ENCODE measurements at places on chromosomes 11 and 22. TPM values are rescaled to one million over a fixed set of nuclear protein-coding genes. Genes with fewer than 3 reads are reported as not detected.

- H3K27ac ChIP-seq, result no peak overlapping the region
- no peak overlapping the region for H3K4me3 ChIP-seq
- peaks cover 33% of the 10 kb centered on the region for H3K36me3 ChIP-seq
- no peaks in the 10 kb centered on the region for H3K27me3 ChIP-seq
These were observed 59.5 kb downstream of the USP35 start for GRCh38 chr11:78248191-78248590.

DNA sequence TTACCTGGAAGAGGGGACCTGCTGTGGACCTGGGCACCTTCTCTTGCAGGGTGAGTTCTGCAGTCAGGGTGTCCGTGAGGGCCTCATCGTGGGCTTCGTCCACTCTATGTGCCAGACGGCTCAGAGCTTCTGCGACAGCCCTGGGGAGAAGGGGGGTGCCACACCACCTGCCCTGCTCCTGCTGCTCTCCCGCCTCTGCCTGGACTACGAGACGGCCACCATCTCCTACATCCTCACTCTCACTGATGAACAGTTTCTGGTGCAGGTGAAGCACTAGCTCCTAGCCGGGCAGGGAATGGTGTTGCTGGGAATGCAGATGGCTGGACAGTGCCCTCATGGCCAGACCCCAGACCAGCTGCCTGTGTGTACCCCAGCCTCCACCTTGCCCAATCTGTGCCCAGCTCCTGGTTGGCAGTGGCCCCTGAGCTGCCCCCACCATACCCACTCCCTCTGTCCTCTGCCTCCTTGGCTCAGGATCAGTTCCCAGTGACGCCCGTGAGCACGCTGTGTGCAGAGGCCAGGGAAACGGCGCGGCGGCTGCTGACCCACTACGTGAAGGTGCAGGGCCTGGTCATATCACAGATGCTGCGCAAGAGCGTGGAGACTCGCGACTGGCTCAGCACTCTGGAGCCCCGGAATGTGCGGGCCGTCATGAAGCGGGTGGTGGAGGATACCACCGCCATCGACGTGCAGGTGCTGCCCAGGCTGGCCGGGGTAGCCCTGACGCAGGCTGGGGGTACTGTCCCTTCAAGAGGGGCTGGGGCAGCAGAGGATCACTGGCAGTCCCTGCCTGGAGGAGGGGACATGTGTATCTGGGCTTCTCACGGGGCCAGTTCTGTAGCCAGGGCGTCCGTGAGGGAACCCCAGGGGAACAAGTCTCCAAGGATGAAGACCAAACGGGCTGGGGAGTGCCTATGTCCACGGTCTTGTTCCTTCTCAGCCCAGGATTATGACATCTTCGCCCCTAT, 2.2 kb upstream of the TM7SF2 start:
- H3K36me3 ChIP-seq, result peaks cover 10% of the 10 kb centered on the region
- no peak for DNase-seq
- no peak overlapping the region for H3K27ac ChIP-seq

Gene CST6
- total RNA-seq, result 2.0 TPM

GRCh38 chr11:126403658-126404057, 48.2 kb downstream of the ST3GAL4 start:
- H3K4me3 ChIP-seq, result no peak overlapping the region
- no peaks in the 10 kb centered on the region for H3K27me3 ChIP-seq
- no peak overlapping the region for H3K27ac ChIP-seq
- H3K36me3 ChIP-seq, result no peaks in the 10 kb centered on the region

Gene CASP1
- total RNA-seq, result 21.1 TPM

GRCh38 chr11:73324665-73325035, 16.6 kb downstream of the ARHGEF17 start:
- no peak for DNase-seq
- no peaks in the 10 kb centered on the region for H3K36me3 ChIP-seq

GRCh38 chr11:84543367-84544159, 1083.6 kb downstream of the DLG2 start:
- no peaks in the 10 kb centered on the region for H3K27me3 ChIP-seq
- no peaks in the 10 kb centered on the region for H3K4me1 ChIP-seq
- DNase-seq, result no peak
- H3K36me3 ChIP-seq, result no peaks in the 10 kb centered on the region

DNA sequence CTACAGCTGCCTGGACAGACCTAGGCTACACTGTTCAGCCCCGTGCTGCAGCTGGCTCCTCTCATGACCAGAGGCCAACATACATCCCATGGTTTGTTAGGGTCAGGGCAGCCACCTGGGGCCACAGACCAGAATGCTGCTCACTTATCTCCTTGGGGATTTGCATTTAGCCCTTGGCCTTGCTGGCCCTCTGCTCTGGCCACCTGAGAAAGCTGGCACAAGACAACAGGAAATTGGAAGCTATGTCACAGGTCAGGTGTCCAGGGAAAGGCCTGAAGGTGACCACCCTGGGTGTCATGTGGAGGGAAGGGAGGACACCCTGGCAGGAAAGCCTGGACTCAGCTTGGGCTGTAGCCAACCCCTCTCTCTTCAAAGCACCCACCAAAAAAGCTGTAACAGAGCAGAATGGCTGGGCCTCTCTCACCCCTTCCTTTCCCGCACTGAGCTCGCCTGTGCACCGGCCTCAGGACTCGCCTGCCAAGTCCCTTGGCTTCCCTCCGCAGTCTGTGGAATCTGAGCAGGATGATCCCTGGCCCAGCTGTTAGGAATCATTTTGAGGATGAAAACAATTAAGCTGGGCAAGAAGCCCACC, 86.3 kb downstream of the SNX19 start:
- DNase-seq, result no peak
- no peaks in the 10 kb centered on the region for H3K4me1 ChIP-seq
- H3K36me3 ChIP-seq, result no peaks in the 10 kb centered on the region

- H3K36me3 ChIP-seq, result no peaks in the 10 kb centered on the region
- no peak overlapping the region for H3K27ac ChIP-seq
- H3K4me3 ChIP-seq, result no peak overlapping the region
These were observed 45.9 kb upstream of the ARHGAP20 start for GRCh38 chr11:110757962-110758755.

DNA sequence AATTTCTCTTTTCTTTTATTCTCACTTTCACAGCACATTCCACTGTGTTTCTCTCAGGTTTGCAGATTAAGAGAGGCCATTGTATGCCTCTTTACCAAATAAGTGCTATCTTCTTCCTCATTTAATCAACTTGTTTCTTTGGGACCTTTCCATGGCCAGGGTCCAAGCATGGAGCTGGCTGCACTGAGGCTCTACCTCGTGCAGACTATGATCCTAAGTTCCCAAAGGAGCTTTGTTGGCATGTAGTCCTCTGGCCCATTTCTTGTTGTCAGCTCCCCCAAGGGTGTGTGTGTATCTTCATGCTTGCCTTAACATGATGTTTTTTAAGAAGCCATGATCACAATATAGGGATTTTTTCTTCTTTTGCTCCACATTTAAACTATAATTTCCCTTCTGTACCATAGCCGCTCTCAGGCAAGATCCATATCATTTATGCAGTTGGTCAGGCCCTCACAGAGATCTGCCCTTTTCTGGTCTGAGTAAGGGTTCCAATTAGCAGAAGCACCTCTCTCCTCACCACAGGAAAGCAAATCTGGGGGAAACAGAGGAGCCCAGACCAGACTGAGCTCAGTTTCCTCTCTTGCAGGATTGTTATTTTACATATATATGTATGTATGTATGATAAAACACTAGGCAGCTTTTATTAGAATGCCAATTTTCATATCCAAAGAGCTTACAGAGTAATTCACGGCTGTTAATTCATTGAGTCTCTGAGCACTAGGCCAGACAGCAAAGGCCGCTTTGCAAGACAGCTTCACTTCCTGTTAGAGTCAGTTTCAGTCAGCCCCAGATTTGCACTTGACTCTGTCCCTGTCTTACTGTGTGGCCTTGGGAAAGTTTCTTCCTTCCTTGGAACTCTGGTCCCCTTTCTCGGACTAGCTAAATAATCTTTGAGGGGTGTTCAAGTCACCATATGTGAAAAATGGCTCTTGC, 34.3 kb downstream of the CYB5R2 start:
- H3K27me3 ChIP-seq, result peaks cover 3% of the 10 kb centered on the region
- H3K4me1 ChIP-seq, result no peaks in the 10 kb centered on the region
- no peak overlapping the region for H3K4me3 ChIP-seq
- no peaks in the 10 kb centered on the region for H3K36me3 ChIP-seq
- no peak for DNase-seq
